Suppressor macrophage treated with lipopolysaccharide for 4 hours (primary cell): ENCODE measurements at places on chromosomes 7 and 10.

DNA sequence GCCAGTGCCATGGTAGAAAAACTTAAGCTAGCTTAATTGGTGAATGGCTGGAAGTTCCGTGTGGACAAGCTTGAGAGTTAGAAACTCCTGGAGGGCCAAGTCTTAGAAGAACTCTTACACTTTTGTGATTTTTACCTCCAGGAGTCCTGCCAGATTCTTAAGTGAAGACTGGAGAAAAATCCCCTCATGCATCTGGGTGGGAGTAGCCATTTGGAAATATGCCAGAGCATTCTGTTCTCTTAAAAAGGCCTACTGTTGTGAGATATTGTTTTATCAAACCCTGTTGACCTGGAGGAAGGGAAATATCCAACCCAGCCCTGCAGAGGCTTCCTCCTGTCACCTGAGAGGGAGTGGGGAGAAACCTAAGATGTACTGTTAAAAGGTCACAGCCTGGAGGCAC lies 17.6 kb upstream of the MCM10 start:
- DNase-seq: no peak

GRCh38 chr7:135248546-135248945 lies 14.9 kb downstream of the STRA8 start:
- no peak for DNase-seq

DNA sequence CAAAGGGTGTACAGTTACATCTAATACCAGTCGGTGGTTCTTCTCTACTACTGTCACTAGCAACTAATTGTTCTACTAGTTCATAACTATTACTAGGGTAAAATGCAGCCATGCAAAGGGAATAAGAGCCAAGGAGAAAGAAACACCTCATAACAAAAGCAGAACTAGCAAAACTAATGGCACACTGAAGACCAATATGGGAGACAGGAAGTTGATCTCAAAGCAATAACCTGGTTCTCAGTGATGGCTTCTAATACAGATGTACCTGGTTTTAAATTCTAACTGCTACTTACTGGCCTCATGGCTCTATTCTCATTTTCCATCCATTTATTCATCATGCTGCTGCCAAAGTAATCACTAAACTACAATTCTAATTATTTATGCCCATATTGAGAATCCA lies 170.3 kb downstream of the SEMA3E start:
- DNase-seq: no peak

DNA sequence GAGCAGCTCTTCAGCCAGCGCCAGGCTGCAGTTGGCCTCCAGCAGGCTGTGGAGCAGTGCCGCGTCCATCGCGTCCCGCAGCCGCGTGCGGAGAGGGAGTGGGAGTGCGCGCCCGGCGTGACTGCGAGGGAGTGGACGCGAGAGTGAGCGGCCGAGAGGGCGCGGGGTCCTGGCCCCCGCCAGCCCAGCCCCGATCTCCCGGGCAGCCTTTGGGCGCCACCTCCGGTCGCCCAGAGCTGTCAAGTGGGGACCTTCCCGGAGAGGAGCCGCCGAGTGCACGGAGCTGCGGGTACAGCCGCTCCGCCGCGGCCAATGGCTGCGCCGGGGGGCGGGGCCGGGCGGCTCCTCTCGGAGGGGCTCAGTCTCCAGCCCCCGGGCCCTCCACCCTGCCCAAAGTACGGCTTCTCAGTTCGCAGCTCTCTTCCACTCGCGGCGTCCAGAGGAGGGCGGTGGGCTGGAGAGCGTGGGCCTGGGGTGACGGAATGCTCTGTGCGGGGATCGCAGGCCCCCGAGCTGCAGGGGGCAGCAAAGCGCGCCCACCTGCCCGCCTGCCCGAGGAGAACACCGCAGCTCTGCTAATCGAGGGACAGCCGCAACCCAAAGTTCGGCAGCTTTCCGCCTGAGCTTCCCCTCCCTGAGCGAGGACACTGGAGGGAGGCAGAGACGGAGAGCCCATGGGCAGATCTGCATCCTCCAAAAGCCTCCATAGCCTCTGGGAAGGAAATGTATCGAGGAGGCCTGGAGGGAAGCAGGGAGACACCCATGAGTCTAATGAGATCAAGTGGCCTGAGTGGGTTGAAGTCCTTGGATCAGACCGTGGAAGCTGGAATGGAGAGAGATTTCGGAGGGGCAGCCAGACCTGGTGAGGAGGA lies at the start of gene CRHR2:
TSS of gene CRHR2 (minus strand) at position 245 of the 872 bp plus-strand sequence. CDS start at position 69, 176 bp downstream.
- DNase-seq: peak; percentile 7

DNA sequence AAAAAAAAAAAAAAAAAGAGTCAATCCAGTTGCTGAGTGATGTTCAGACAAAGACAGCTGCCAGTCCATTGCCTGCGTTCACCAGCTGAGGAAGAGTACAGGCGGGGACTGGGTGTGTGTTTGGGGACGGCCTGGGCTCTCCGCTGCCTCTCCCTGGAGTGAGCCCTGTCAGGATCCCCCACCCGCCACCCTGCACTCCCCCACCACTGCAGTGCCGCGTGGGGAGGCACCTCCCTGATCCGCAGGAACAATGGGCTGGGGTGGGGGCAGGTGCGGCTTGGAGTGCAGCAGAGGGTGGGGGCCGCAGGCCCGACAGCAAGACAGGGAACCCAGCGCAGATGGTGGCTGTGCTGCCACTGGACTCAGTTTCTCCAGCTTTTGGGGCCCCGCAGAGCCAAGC lies 1.4 kb downstream of the HSPA12A start:
- DNase-seq: no peak

- DNase-seq: no peak
Measured at GRCh38 chr7:100639995-100640516, 1.3 kb downstream of the TFR2 start.

GRCh38 chr7:16420329-16420648 lies 1.0 kb downstream of the CRPPA start:
- no peak for DNase-seq
